ENCODE measurements at places on chromosomes 12 and 14.

- no peak for DNase-seq
Observed at GRCh38 chr14:67641480-67641879, 21.8 kb downstream of the ARG2 start.

- DNase-seq, result peak; percentile 72
Observed at GRCh38 chr12:10140001-10140400, 10.0 kb upstream of the CLEC7A start.

GRCh38 chr12:87086118-87086891 is 830.1 kb upstream of the MGAT4C start:
- peak; percentile 33 for DNase-seq

- no peak for DNase-seq
Observed at GRCh38 chr12:86260183-86260582, 4.0 kb upstream of the MGAT4C start.

- no peak for DNase-seq
Observed at GRCh38 chr12:11433664-11434063, 38.3 kb upstream of the PRB2 start.

- peak; percentile 100 for DNase-seq
Observed at GRCh38 chr12:75944097-75944904, 87.3 kb downstream of the PHLDA1 start.

DNA sequence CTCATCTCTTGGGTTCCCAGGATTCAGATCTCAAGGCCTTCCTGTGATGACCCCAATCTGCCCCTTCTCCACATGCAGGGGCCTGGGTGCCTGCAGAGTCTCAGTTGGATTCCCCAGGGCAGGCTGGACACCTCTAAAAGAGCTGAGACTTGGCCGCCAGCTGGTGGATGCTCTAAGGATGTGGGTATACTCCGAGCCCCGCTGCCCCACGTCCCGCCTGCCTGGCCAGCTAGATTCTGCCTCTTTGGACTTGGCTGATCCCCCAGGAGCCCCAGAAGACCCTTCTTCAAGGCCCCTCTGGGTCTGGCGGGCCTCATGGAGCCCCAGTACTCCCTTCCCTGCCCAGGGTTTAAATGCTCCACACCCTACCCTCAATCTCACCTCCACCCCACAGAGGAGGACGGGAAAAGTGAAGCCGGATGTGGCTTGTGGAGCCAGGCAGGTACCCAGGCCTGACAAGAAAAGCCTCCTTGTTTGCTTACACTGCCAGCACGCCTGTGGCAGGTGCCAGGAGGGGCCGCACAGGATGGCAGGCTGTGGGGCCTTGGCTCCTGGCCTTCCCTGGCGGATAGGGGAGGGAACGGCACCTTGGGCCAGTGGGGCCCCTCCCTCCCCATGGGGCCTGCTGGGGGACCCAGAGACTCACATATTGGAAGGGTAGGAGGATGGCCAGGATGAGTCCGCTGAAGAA is 15.1 kb downstream of the FAIM2 start:
- DNase-seq, result no peak

DNA sequence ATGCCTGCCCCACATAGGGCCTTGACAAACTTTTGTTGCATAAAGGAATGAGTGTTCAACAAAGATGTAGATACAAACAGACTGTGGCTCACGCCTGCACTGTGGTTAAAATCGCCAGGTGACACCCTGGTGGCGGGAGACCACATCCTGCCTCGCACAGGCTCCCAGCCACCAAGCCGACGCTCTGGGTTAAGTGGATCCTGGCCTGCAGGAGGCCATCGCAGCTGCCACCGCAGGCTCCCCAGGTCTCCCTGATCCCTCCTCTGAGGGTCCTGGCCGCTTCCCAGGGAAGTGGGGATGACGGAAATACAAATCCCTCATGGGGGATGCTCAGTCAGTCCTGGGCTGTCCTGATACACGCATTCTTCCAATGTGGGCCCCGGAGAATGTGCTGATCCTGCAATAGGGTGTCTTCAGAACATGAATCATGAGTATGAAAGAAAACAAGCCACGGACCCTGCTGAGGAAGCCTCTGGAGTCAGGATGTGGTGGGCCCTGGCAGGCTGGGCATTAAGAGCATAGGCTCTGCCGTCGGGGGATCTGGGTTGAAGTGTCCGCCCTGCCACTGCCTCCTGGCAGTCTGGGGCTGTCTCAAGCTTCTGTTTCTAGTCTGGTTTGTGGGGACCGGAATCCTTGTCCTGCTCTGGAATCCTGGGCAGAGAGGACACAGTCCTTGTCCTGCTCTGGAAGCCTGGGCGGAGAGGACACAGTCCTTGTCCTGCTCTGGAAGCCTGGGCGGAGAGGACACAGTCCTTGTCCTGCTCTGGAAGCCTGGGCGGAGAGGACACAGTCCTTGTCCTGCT is 53.5 kb upstream of the BEGAIN start:
- DNase-seq, result no peak

- DNase-seq, result no peak
Observed at GRCh38 chr12:124397399-124397679, 102.4 kb downstream of the RFLNA start.

GRCh38 chr12:16523951-16524331 is 82.0 kb downstream of the LMO3 start:
- no peak for DNase-seq
